NCI-H1436 treated with DMSO at 0.1 percent for 48 hours (cell line): ENCODE measurements at places on chromosomes 1 and 21.

GRCh38 chr1:7116001-7116400, 330.7 kb downstream of the CAMTA1 start:
- no peak for DNase-seq

DNA sequence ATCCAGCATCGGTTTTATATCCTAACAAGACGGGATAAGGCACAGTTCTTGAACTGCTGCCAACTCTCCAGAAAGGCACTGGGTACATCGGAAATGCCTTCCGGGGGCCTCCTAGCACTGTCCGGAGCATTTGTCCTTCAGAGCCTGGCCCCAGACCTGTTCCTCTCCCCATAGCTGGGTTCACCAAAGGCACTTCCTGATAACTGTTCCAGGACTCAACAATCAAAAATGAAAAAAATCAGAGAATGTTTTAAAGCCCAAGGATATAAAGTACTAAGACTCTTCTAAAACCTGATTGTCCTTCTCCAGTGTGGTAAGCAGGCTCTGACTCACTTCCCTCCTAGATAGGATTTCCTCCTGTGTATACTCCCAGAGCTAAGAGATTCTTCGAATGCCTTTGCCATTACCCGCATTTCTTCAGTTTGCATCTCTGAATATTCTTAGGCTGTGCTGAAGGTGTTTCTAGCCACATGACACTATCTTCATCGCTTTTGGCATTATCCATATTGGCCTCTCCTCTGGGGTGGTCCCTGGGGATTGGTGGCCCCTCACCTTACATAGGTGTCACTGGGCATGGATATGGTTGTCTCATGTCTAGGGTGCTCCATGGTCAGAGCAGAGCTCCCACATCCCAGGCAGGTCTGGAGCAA, 112.9 kb downstream of the ZBTB18 start:
- no peak for DNase-seq

GRCh38 chr1:160865337-160865736, 2.6 kb upstream of the CD244 start:
- DNase-seq, result no peak

- no peak for DNase-seq
These were observed 127.7 kb downstream of the DMRTA2 start for GRCh38 chr1:50295566-50295965.

- no peak for DNase-seq
These were observed 27.2 kb downstream of the HSPG2 start for GRCh38 chr1:21909787-21910503.

DNA sequence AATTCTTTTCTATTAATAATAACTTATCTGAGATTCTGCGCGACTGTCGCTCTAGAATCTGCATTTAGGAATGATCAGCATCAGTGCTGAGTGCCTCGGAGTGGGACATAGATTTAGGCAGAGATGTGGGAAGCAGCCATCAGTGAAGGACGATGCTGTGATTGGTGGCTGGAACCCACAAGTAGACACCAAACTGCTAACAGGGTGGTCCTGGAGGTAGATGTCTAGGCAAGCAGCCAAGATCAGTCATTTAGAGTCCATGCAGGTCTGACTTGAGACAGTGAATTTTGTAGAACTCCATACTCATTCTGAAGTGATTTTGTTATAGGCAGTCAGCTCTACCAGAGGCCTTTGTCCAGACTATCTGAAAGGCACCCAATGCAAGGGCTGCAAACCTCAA, 51.8 kb upstream of the LYST start:
- DNase-seq, result no peak

DNA sequence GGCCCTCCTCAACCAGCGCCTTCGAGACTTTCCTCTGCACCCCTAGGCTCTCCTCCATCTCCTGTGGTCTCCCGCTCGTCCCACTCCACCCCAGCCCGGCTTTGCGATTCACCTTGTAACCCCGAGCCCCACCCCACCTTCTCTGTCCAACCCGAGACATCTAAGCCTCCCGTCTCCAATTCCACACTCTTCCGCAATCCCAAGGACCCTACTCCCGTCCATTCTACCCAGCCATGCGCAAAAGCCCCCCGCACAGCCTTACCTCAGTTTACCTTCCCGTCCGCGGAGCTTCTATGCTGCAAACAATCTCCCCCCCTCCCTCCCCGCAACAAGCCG, 174 bp downstream of the SH3BP5L start:
- no peak for DNase-seq

- no peak for DNase-seq
These were observed 518.7 kb downstream of the RWDD3 start for GRCh38 chr1:95752515-95753381.

- no peak for DNase-seq
These were observed 276.4 kb upstream of the B3GALT2 start for GRCh38 chr1:193462629-193463320.

DNA sequence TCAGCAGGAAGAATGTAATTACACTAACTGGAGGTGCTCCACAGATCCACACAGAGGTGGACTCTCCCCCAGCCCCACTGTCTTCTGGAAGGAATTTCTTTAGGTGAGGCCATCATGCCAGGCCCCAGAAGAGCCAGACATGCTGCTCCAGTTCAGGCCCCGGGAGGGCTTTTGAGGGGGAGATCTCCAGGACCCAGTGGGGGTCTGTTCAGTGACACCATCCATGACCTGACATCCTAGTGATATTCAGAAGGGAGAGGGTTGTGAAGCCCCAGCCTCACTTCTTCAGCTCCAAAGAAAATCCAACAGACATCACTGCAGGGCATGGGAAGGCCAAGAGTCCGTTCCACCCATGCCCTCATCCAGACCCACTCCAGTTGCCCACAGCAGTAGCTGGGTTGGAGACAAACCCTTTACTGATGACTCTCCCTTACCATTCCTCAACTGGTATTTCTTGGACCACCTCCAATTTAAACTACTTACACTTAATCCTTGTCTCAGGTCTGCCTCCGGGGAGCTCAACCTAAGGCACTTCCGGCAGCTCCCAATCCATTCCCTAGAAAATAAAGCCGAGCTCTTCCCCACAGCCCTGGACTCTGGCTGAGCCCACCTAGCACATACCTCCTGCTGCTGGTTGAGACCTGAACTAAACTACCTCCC, 39.2 kb downstream of the CSMD2 start:
- DNase-seq, result no peak

DNA sequence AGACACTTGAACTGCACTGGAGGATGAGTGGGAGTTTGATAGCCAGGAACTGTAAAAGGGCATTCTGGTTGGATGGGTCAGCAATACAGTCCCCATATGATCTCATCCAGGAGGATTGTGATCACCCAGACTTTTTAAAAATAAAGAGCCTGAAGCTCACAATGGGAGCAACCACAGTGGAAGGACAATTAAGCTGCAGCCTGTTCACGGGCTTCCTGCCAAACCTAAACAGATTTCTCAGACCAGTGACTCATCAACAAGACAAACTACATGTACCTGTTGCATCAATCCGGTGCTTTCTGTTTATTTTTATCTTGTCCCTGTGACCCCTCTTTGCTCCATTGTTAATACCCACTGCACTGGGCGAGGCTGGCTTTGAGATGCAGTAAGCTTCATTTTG, 52.3 kb downstream of the PAPPA2 start:
- no peak for DNase-seq

- DNase-seq, result no peak
These were observed 1583.8 kb downstream of the NCAM2 start for GRCh38 chr21:22582026-22582425.

DNA sequence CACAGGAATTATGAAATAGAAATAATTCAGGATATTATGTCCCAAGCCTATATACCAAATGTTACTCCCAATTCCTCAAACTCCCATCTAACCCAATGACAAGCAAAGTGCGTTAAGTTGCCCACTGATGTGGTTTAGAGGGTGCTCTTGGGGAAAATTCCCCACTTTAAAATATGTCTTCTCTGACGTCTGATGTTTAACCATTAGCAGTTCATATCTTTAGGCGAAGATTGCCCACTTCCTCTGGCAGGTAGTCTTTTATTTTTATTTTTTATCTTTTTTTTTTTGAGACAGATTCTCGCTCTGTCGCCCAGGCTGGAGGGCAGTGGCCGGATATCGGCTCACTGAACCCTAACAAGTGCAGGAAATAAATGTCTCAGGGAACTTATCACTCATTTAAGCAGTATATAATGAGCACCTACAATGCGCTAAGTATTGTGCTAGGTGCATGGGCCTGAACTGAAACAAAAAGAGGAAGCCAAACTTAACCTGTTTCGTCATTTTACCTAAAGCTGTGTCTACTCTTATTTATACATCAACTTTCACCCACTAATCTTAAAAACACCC, 1.3 kb upstream of the LYST start:
- no peak for DNase-seq

DNA sequence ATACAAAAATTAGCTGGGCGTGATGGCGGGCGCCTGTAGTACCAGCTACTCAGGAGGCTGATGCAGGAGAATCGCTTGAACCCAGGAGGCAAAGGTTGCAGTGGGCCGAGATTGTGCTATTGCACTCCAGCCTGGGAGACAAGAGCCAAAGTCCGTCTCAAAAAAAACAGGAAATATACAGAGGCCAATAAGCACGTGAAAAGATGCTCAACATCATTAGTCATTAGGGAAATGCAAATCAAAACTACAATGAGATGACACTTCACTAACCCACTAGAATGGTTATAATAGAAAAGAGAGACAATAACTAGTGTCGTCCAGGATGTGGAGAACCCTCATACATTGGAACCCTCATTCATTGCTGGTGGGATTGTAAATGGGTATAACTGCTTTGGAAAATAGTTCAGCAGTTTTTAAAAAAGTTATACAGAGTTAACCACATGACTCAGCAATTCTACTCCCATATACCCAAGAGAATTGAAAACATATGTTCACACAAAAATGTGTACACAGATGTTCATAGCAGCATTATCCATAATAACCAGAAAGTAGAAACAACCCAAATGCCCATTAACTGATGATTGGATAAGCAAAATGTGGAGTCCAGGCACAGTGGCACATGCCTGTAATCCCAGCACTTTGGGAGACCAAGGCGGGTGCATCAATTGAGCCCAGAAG, 6.4 kb upstream of the E2F2 start:
- DNase-seq, result no peak

GRCh38 chr21:42403611-42404231, at the start of gene UBASH3A:
UBASH3A (plus strand) TSS chr21:42403902; CDS start chr21:42403946, 44 bp downstream.
- DNase-seq, result no peak

DNA sequence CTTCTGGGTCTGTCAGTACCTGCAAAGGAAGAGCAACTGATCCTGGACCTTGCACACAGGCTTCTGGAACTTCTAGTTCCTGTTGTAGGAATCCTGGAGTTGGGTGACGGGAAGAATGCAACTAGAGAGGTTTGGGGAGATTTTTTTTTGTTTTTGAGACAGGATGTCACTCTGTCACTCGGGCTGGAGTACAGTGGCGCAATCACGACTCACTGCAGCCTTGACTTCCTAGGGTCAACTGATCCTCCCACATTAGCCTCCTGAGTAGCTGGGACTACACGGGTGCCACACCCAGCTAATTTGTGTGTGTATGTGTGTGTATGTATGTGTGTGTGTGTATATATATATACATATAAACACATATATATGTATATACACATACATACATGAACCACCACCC, 18.8 kb downstream of the ENTREP3 start:
- no peak for DNase-seq

DNA sequence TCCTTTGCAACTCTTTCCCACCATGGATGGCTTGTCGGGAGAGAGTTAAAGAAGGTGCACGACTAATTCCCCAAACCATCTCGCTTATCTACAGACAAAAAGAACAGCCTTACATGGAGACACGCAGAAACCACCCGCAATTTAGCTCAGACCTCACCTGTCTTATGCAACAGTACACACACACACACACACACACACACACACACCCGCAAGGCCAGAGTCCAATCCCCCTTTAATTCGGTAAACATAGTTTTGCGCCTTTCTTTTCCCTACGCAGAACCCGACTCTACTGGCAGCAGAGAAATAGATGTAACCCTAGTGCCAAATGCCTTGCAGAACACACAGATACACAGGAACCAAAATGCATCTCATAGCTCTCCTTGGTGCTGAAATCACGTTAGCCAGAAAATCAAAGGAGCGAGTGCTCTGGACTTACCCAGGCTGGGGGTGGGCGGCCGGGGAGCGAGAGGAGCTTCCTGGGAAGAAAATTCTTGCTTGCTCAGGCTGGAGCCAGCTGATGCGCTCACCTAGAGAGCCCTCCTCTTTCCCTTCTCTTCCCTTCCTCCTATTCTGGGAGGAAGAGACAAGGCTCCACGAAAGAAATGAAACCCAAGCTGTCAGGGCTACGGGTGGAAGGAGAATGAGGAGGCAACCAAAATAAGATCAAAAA, 470 bp downstream of the TNR start:
- no peak for DNase-seq
